ENCODE measurements at places on chromosomes 2 and 18.

GRCh38 chr18:58947136-58947732, 82.6 kb downstream of the ZNF532 start:
- DNase-seq, result no peak

DNA sequence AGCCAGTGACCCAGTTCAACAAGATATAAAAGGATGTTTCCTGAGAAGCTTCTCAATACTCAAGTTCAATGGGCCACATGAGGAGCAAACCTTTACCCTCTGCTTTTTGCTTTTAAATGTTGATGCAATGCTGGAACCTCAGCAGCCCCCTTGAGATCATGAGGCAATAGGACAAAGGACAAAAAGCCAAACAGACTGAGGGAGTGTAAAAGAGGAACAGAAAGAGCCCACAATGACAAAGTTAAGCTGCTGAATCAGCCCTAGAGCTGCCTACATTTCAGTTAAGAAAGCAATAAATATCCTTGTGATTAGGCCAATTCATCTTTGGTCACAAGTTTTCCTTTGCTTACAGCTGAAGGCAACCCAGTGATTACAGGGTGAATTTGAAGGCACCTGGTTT, 76.9 kb downstream of the MRO start:
- DNase-seq, result no peak

GRCh38 chr18:58452454-58453166, 176.3 kb downstream of the ALPK2 start:
- no peak for DNase-seq

DNA sequence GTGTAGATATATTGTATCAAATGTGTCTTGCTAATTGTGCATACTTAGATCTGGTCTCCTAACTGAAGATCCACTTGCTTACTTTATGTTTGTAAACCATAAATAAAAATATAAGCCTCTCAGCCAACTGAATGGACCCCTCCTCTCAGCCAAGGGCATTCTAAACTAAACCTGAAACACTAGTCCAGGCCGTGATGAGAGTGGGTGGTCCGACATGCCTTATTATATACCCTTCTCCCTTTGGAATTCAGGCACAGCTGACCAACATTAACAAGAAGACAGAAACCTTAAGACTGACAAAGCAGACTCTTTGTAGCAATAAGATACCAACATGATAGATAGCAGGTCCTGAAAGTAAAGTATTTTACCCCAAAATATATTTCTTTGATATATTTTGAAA, 64.3 kb upstream of the PLA2R1 start:
- DNase-seq, result no peak

GRCh38 chr2:102277202-102277700, 34.1 kb upstream of the IL1RL1 start:
- no peak for DNase-seq

DNA sequence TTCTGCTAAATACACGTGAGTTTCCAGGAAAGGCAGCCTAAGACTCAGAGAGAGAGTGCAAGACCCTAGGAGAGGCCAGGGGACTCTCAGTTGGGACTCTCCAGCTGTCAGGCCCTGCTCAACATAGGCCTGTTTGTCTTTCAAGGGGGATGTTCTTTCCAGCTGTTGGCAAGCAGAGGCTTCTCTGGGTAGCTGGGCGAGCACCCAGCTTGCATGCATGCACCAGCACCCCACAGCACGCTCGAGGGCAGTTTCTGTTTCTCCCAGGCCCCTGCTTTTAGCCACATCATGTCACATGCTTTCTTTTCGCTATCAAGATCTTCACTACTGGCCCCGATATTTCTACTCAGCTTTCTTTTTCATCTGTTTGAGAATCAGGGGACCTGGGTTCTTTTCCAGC, 479.3 kb upstream of the HS6ST1 start:
- DNase-seq, result no peak

DNA sequence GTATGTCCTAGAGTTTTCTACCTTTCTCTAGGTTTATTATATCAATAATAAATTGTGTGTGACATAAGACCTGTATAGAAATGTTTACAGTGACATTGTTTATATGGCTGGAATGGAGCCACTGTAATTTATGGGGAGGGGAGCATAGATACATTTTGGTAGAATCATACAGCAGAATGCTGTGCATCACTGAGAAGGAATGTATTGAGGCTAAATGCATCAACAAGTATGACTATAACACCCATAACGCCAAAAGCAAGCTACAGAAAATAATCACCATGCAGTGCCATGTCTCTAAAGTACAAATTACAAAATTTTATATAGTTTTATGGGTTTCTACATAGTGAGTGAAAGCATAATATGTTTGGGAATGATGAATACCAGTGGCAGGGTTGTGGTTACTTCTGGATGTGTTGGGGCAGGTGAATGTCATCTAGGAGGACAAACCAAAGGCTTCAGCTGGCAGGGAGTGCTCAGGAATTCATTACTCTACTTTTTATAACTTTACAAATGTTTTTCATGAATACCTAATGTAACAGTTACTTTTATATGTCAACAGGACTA, 226.0 kb upstream of the NETO1 start:
- no peak for DNase-seq

GRCh38 chr2:172052000-172052983, 33.0 kb upstream of the DLX1 start:
- no peak for DNase-seq

DNA sequence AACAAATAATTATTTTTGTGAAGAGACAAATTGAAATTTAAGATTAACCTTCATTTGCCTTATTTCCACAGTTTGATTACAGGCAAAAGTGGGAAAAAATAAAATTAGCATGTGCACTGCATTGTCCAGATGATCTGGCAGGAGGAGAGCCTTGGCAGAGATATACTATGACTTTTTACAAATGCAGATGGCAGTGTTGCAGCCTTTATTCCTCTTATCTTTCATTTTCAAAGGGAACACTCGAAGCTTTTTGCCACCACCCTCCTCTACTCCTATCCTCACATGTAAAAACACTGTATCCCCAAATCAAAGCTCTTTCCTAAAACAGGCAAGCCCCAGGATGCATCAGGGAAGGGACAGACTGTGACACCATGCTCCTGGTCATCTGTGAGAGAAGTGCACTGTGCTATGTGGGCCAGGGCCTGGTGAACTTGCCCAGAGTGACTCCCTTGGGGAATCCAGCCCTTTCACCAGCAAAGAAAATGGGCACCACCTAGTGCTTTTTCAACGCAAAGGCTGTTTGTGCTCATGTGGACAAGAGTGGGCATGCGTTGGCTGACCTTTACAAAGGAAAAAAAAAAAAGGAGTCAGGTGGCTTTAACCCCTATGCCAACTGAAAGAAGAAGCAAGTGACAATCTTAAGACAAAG, 74.7 kb upstream of the ETAA1 start:
- no peak for DNase-seq

DNA sequence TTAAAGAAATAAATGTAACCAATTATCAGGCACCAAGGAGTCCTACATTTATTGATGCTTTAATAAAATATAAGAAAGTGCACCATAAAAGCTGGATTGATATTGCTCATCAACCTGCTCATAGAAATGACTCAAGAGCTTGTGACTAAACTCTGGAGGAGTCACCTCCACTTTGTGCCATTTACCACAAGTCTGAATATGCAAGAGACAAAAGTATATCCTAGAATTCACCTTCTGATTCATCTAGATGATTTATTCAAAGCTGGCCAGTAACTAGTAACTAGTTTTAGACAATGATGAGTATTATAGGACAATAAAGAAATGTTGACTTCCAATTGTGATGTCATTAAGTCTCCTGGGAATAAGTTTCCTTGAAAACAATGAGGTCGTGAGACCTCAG, 146.0 kb upstream of the SOX11 start:
- DNase-seq, result no peak

DNA sequence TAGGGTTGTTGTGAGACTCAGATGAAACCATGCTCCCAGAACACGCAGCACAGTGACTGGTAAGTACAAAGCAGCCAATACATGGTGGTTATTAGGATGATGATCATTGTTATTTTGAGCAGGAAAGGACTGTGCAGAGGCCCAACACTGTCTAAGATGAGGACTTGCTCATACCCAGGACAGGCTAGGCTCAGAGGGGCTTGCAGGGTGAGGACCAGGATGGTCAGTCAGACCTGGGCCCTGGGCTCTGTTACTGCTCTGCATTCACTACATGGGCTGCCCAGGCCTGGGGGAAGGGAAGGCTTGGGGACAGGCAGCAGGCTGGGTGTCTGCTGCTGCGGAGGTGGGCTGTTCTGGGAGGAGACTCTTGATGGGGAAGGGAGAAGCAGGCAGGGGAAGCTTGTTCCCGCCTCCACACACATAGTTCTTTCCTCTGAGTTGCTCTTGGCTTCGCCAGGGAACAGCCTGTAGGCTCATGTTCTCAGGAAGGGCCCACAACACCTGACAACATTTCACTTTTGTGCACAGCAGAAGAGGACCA, 17.5 kb downstream of the CAPN13 start:
- DNase-seq, result no peak

- no peak for DNase-seq
Observed at GRCh38 chr2:235770909-235771820, 277.3 kb downstream of the AGAP1 start.

- no peak for DNase-seq
Observed at GRCh38 chr18:44805176-44805575, 124.5 kb downstream of the SETBP1 start.

DNA sequence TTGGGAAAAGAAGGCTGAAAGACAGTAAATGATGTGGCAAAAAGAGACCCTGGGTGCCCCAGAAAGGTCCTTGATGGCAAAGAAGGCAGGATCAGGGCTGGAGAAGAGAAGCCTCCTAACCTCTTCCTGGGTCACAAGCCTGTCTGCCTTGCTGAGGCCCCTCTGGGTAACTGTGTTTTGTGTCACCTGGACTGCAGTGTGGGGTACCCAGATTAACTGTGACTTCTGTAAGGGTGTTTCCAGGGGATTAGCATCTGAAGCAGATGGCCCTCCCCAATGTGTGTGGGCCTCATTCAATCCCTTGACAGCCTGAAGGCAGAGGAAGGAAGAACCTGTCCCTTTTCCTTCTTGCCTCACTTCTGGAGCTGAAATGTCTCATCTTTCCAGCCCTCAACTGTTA, 35.6 kb upstream of the APCDD1 start:
- no peak for DNase-seq

DNA sequence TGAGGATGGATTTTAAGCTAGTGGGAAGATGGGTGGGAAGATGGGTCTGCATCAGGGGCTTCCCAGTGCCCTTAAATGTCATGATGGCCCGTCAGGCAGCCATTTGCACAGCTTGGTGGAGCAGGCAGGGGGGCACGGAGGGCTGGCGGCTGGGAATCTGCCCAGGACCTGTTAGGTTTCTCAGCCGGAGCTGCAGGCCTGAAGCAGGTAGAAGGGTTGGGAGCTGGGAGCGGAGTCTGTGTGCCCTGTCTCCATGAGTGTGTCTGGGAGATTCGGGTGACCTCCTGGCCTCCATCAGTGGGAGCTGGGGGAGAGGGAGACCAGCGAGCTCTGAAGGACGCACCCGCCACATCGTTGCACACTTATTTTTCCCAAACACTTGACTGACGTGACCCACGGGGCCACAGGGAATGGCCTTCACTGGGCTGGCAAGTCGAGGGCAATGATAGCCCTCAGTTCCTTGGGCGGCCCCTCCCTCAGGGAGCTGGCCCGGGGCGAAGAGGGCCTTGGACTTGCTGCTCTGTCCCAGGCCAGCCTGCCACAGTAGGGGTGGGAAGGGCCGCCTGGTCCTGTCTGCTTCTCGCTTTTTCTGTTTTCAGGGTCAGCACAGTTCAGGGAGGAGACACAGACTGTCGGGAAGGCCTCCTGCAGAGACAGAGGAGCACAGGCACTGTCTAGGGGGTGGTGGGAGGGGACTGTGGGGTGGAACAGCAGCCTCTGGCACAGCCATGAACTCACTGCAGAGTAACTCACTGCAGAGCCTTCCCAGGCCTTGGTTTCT, 236.8 kb downstream of the ZBTB7C start:
- DNase-seq, result no peak

- DNase-seq, result no peak
Observed at GRCh38 chr2:197934261-197934933, 130.0 kb downstream of the PLCL1 start.

- no peak for DNase-seq
Observed at GRCh38 chr18:48832938-48833700, 117.6 kb downstream of the SMAD7 start.

- no peak for DNase-seq
Observed at GRCh38 chr2:52288596-52288995, 1256.7 kb upstream of the NRXN1 start.

- no peak for DNase-seq
Observed at GRCh38 chr2:74690571-74690970, 36.5 kb downstream of the SEMA4F start.
